LNCaP clone FGC (cell line): ENCODE measurements at places on chromosomes 16 and 17.

DNA sequence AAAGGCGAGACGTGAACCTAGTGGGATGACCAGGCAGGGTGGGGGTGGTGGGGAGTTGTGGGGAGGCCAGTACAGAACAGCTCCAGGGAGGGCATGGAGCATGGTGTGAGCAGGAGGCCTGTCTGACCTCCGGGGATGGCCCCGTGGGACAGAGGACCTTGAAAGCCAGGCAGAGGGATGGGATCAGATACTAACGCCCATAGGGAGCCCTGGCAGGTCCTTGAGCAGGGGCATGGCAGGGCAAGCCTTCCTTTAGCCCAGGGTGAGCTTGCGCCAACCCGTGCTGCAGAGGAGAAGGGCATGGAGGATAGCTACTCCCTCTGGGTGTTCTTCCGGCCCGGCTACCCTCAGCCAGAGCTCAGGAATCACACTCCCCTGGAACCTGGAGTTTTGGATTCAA, 35.3 kb downstream of the TMEM235 start:
- no peak for DNase-seq

GRCh38 chr17:4944163-4944553, 4.1 kb downstream of the RNF167 start:
- DNase-seq, result no peak

DNA sequence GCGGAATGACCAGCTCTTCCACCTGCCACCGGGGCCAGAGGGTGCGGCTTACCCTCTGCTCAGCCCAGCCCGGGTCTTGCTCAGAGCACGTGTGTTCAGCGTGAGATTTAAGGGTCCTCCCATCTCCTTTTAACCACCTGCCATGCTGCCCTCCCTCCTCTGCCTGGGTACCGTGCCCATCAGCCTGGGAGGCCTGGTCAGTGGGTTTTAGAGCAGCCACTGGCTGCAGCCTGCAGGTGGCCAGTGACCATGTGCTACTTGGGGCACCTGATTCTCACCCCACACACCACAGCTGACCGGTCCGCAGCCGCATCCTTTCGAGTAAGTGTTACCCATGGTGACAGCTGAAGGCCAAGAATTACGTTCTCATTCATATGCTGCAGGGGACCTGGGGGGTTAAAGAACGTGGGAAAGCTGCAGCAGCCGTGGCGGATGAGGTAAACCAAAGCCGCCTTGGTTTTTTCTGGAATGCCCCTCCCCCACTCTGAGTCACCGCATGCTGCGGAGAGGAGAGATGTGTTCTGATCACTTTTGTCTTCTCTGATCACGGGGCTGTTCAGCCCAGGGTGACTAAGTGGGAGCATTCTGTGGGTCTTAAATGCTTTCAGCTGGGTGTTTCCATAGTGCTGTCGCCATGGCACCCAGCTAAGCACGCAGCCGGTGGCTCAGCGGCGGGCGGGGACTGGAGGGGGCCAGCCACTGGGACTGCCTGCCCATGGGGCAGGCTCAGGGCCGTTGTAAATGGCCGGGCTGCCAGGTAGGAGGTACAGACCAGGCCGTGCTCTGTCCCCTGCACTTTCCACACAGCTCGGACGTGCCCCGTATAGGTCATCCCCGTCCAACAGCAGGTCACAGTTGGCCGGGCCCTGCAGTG, 59.8 kb downstream of the BAIAP2 start:
- no peak for DNase-seq

DNA sequence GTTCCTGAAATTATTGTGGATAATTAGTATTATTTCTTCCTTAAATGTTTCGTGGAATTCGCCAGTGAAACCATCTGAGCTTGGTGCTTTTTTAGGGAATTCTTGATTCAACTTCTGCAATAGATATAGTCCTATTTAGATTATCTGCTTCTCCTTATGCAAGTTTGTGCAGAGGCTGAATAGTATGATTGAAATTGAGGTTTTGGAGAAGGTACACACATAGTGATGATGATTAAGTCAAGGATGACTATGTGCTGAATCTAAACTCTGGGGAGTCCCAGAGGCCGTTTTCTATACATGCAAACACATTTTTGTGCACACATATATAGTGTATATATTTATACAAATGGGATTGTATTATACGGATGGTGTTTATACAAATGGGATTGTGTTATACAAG, 5.2 kb upstream of the MYH4 start:
- DNase-seq, result no peak

DNA sequence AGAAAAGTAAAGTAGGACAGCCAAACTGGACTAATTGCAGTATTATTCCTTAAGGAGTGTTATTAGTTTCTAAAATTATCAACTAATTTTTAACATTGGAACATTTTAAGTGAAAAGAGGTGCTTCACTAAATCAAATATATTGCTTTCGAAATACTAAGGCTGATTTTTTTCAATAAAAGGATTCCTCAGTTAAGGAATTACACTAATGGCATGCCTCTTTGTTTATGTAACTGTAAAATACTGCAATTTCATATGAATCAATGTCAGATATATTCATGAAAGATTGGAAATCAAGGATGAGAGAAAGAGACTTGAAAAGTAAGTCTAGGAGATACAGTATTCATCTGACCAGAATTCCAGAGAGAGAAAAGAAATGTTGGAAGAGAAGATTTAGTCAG, 129.8 kb downstream of the TANC2 start:
- DNase-seq, result no peak
